ENCODE measurements at places on chromosomes 16 and 17.

GRCh38 chr16:56583351-56584168 is 5.8 kb upstream of the MT3 start:
- DNase-seq = no peak

- no peak for DNase-seq
These were observed 23.9 kb upstream of the ST6GALNAC1 start for GRCh38 chr17:76667491-76667755.

GRCh38 chr16:48003206-48003907 is 152.4 kb downstream of the ABCC12 start:
- no peak for DNase-seq

DNA sequence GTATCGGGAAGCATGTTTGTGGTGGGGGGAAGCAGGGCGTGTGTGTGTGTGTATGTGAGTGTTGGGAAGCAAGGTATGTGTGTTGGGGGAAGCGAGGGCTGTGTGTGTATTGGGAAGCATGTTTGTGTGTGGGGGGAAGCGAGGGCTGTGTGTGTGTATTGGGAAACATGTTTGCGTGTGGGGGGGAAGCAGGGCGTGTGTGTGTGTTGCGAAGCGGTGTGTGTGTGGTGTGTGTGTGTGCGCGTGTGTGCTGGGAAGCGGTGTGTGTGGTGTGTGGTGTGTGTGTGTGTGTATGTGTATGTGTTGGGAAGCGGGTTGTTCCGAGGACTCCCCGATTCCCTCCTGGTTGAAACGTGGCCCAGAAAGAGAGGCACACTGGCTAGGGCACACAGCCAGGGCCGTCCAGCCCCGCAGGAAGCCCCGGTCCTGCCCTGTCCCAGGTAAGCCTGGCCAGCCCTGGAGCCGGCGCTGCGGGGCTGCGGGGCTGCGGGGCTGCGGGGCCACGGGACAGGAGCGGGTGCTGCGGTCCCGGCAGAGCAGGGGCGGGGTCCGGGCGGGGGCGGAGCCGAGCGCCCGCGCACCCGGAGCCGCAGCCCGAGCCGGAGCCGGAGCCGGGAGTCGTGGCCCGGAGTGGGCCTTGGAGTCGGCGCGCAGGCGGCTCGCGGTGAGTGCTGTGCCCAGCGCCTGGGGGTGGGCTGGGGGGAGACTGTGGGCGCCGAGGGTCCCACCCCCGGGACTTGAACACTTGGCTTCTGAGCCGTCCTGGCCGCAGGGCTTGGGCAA is at the start of gene NOD2:
Gene NOD2, plus strand, starts transcription at position 608 of the 783 bp plus-strand sequence. CDS start 5,890 bp downstream, outside the sequence.
- DNase-seq = no peak

- no peak for DNase-seq
These were observed 23.7 kb upstream of the MED9 start for GRCh38 chr17:17453088-17453487.

DNA sequence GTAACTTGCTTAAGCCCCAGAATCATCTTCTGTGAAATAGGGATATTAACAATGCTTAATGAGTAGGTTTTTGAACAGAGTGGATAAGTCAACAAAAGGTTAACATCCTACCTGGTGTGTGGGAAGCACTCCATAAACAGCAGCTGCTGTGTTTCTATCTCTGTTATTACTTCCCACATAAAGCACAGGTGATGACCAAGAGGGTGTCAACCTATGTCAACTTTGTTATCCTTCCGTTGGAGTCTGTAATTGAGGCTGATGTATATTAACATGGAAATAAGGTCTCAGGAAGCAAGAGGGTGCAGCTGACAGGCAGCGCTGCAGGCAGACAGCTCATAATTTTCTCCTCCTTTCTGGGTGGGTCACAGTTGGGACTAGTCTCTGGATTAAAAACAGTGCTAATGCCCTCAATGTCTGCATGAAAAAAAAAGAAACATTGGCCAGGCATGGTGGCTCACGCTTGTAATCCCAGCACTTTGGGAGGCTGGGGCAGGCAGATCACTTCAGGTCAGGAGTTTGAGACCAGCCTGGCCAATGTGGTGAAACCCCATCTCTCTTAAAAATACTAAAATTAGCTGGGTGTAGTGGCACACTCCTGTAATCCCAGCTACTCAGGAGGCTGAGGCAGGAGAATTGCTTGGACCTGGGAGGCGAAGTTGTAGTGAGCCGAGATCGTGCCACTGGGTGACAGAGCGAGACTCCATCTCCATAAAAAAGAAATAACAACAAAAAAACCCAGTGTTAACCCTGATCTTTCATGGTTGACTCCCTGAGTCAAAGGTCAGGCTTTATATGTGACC is 269.6 kb downstream of the SNX29 start:
- DNase-seq = no peak

GRCh38 chr16:69410219-69410990 is 14.0 kb upstream of the CYB5B start:
- DNase-seq = no peak

DNA sequence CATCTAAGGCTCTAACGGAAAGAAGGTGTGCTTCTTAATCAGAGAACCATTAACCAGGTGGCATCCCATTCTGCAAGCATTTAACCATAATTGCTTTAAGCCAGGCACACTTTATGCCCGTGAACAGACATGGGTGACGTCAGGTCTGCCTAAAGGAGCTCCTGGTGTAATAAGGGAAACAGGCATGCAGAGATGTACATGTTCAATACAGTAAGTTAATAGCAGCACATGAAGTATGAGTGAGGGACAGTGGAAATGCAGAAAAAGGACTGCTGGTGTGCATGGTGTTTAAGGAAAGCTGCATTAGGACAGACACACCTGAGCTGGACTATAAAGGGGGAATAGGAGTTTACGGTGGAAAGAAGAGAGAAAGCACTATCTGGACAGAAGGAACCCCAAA is 18.6 kb downstream of the DYNLRB2 start:
- DNase-seq = no peak

DNA sequence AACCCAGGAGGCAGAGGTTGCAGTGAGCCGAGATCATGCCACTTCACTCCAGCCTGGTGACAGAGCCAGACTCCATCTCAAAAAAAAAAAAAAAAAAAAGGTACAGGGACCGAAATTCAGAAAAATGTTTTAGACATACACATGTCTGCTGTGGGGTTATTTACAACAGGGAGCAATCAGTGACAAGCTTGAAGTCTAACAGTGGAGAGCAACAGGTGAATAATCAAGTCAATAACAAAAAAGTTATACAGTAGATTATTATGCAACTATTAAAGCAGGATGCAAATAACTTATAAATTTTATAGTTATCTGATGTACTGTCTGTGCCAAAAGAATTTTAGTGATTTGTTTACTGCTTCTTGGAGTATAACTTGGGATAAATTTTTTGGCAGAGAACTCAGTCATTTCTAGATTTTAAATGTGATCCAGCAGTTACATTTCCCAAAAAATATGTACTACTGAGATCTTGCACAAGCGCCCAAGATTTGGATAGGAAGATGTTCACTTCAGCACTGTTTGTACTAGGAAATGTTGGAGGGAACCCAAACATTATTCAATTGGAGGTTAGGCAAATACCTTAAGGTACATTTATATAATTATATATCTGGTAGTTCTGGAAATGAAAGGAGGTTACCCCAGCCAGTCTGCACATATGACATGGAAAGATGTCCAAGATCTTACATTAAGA is 34.1 kb downstream of the EEF2K start:
- DNase-seq = no peak

GRCh38 chr17:43351691-43352090 is 47.1 kb upstream of the ARL4D start:
- DNase-seq = no peak

GRCh38 chr16:55102531-55102930 is 171.9 kb downstream of the IRX5 start:
- no peak for DNase-seq

GRCh38 chr17:83174362-83175118 is 95.1 kb downstream of the METRNL start:
- DNase-seq = peak; percentile 43

- no peak for DNase-seq
These were observed 24.8 kb upstream of the NSRP1 start for GRCh38 chr17:30091771-30092170.

GRCh38 chr16:18582902-18583301 is 21.0 kb upstream of the NOMO2 start:
- no peak for DNase-seq

GRCh38 chr16:87380403-87380802 is 3.2 kb downstream of the FBXO31 start:
- no peak for DNase-seq

DNA sequence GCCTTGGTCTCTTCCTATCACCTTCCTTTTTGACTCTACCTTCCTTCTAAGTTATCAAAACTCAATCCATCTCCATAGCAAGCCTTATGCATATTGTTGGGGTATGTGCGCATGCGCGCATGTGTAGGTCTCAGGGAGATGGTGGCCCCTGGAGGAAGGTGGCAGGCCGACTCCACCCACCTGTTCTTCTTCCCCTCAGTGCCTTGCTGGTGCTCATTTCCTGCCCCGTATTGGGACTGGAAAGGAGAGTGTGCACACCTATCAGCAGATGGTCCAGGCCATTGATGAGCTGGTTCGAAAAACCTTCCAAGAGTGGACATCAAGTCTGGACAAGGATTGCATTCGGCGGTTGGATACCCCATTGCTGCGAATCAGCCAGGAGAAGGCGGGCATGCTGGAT is 25.2 kb downstream of the DNAH2 start:
- no peak for DNase-seq

DNA sequence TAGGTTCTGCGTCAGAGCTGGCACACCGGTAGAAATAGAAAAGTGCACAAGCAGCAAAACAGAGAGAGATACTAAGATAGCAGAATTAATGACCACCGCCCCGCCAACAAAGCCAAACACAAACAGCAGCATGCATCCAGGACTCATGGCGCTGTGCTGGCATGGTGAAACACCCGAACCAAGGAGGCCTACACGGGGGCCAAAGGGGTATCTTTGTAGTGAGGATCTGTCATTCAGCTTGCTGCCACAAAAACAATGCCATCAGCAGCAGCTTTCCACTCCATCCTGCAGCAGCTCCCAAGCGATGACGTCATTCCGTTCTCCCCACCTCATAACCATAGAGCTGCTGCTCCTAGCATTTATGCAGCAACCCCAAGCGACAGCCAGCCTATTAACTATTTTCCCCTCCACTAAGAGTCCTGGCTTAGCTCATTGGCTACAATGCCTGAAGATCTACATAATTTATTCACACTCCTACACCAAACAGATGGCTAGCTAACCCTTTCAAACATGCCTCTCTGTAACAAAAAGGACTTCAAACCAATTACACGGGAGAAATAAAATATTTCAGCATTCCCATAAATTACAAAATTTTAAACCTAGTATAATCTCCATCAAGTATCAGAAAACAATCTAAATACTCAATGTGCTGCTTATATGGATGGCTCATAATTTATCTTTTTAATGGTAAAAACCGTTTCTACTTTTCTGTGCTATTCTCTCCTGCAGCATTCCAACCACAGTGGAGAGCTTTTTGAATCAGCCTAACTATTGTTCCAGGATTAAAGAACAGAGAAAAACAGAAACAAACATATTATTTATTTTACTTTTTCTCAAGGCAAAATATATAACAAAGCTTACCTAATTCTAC is 73.9 kb downstream of the SPAG9 start:
- no peak for DNase-seq

DNA sequence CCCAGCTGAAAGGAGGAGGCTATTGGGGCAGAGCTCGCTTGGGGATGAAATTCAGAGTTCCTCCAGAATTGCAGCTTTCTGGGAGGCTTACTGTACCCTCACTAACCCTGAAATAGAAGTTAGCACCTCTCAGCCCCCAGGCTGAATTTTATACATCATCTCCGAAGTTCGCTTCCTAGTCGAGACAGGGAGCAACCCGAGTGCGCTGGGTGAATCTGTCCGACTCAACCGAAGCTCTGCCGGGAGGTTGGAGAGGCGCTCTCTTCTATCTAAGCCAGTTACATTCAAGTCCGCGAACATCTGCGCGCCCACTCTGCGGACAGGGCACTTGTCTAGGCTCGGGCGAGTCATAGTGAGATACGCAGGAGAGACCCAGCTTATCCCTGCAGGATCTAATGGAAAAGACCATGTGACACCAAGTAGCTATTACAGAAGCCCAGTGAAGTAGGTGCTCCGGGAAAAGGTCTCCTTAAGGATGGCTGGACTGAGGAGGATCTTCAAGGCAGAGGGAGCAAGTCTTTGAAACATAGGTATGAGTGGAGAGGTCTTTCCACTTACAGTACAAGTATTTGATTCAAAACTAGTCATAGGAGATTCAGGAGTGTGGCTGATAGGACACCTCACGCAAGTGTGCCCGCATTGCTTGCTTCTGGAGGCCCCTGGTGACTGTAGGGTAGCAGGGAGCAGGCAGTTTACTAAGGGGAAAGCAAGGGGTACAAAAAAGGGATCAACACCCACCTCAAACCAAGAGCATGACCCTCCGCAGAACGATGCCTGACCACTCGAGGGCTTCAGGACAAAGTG is 646 bp upstream of the HES7 start:
- DNase-seq = peak; percentile 71

GRCh38 chr16:86581458-86581857 is 3.1 kb downstream of the FOXL1 start:
- no peak for DNase-seq

GRCh38 chr17:67672592-67673335 is 45.0 kb upstream of the NOL11 start:
- no peak for DNase-seq

- no peak for DNase-seq
These were observed 434 bp upstream of the CPSF4L start for GRCh38 chr17:73261952-73262675.

DNA sequence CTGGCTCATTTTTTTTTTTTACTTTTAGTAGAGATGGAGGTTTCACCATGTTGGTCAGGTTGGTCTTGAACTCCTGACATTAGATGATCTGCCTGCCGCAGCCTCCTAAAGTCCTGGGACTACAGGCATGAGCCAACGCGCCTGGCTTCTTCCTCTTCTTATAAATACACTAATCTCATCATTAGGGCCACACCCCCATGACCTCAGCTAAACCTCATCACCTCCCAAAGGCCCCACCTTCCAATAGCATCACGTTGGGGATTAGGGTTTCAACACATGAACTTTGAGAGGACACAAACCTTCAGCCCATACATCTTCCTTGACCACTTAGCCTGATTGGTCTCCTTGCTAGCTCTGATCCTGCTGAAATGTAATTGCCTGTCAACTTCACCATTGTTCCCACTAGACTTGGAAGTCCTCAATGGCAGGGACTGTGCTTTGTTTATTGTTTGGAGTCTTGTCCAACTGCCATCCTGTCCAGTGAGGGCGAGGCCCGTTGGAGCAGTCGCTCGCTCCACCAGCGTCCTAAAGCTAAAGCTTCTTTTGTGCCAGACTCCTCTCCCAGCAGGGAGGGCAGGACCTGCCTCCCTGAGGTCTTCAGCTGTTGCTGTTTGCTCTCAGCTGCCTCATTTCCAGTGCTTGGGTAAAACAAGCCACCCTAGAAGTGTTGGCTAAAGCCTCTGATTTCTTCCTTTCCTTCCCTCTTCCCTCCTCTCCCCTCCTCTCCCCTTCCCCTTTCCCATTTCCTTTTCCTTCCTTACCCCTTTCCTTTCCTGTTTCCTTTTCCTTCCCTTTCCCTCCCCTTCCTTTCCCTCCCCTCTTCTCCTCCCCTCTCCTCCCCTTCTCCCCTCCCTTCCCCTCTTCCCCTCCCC is 85.3 kb downstream of the HAPSTR1 start:
- DNase-seq = no peak

- DNase-seq = no peak
These were observed 30.6 kb downstream of the ZNF750 start for GRCh38 chr17:82808921-82809905.
